Activated CD4-positive, CD25-positive, alpha-beta regulatory T cell treated with anti-CD3 and anti-CD28 coated beads, Interleukin-2, amount 50 U/mL, for 24 hours (primary cell): ENCODE measurements at places on chromosomes 3 and 15.

DNA sequence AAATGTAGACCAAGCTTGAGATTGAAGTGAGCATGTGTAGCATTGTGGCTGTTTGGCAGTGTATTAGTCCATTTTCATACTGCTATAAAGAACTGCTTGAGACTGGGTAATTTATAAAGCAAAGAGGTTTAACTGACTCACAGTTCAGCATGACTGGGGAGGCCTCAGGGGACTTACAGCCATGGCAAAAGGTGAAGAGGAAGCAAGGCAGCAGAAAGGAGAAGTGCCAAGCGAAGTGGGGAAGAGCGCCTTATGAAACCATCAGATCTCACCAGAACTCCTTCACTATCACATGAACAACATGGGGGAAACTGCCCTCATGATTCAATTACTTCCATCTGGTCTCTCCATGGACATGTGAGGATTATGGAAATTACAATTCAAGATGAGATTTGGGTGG is 8.6 kb upstream of the CERS3 start:
- ATAC-seq: no peak

- no peak for ATAC-seq
Measured at GRCh38 chr3:194727435-194728128, 41.9 kb downstream of the FAM43A start.

- ATAC-seq: no peak
Measured at GRCh38 chr3:193978486-193978885, 157.5 kb upstream of the HES1 start.

- ATAC-seq: no peak
Measured at GRCh38 chr3:58082047-58082446, 73.8 kb downstream of the FLNB start.

DNA sequence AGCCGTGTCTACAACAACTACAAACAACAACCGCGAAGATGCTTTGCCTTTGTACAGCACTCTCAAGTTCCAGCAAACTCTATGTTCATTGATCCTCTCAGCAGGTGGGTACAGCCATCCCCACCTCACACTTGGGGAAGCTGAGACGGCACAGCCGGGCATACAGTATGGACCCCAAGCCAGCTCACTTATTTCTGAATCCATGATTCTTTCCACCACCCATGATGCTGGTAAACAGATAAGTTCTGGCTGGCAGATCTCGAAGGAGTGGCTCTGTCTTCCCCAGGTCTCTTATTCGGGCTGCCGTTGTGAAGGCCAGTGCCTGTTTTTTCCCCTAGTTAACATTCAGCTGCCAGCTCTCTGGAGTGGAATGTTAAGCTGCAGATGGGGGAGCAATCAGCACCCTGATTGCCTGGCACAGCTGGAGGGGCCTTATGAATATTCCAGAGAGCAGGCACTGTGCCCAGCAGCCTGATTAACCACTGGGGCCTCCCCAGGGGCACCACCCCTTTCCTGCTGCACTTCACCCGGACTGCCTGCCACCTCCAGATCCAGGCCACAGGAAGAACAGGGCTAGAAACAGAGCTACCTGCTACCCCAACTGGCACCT is 73.2 kb downstream of the CORO2B start:
- no peak for ATAC-seq

DNA sequence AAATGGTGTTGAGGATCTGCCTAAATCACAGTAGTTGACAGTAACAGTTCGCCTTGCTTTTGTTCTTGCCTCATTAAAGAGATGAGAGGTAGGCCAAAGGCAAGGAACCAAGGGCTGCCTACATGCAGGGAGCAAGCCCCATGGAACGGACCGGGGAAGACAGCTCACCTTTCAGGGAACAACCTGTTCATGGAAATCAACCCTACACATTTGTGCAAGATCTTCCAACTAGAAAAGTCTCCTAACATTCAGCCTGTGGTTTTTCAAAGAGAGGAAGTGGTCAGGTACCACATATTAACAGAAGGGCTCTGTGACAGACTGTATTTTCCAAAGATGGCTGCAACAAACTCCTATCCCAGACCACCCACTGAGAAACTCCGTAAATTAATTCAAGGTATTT is 1031.8 kb upstream of the NR2F2 start:
- ATAC-seq: no peak

DNA sequence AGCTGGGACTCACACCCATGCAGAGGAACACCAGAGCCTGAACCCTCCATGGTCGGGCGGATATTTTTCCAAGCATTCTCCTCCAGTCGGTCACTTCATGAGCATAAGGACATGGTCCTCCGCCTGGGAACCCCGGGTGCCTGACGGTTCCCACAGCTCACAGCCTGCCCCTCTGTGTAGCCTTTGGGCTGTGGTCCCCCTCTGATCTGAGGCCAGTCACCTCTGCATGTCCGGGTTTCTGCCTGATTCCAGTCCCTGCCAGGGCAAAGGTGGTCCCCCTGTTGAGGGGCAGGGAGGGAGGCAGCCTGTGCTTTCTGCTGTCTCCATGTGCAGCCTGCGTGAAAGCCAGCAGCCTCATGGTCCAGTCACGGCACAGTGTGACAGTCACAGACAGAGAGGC is 76.6 kb upstream of the KLF13 start:
- ATAC-seq: no peak

- ATAC-seq: no peak
Measured at GRCh38 chr15:75043509-75044257, 20.3 kb downstream of the PPCDC start.

DNA sequence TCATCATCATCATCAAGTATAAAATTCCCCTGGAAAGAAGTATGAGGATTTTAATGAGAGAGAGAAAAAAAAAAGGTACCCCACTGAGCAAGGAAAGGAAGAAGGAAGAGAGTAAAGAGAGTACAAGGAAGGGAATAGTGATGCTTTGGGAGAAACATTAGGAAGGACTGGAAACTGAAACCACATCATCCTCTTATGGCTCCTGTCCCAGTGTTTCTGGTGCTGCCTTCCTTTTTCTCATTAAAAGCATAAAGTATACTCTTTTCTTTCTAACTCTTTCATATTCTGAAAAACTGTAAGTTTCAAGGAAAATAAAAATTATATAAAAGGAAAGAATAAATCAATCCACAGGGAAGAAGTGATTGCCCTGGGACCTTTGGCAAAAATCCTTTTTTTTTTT is 616.4 kb upstream of the CBLB start:
- no peak for ATAC-seq
